Skeletal muscle cell (primary cell): ENCODE measurements at places on chromosomes 2 and 18.

DNA sequence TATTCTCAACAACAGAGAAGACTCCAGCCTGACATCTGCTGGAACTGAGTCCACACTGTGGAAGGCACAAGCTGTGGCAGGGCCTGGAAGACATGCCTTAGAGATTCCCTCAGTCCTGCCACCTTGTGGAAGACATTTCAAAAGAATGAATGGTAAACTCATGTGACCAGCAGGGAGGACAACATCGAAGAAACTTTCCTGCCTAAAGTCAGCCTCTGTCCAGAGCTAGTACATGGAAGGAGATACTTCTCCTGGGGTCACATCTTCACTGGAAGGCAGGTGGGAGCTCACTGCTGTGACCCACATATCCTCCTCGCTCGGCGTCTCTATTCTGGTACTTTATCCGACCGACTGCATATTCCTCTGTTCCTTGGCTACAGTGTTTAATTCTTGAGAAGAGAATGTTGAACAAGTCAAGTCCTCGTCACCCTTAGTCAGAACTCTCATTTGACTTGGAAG, 59.5 kb downstream of the PUM2 start:
- DNase-seq, result peak; percentile 39

DNA sequence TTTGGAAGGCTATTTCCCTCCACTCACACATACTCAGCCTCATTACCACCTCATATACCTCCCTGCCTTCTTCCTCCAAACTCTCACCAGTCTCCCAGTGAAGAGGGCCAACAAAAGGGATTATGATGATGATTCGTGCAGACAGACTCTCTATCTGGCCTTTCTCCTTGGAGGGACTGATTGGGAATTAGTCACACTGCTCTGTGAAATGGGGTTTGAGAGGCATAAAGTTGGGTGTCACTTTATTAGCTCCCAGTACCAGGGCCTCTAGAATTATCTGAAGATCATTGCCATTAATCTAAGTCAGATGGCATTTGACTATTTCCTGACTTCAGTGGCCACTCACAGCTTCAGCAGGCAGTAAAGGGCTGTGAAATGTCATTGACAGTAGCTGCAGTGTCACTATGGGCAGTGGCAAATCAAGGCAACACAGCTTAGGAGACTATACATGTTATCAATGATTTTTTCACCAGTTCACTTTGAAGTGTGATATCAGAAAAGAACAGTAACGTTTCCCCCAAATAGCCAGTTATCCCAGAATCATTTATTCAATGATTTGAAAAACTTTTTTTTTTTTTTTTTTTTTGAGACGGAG, 17.4 kb downstream of the CNRIP1 start:
- DNase-seq, result no peak

GRCh38 chr2:237674731-237675276, 47.4 kb downstream of the LRRFIP1 start:
- DNase-seq, result no peak

DNA sequence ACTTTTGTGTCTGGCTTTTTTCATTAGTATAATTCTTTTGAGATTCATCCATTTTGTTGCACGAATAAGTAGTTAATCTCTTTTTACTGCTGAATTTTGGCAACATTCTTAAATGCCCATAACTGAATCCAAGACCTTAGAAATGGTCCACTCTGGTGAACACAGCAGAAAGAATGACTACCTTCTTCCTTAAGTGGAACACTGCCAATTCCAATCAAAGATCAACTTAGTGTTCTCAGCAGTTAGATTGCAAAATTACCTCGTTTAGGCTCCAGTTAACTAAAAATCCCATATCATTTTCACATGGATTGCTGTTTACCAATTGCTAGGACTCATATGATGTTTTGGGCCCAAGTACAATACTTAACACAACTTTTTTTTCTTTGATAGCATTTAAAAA, 59.9 kb downstream of the MDH1 start:
- no peak for DNase-seq

- DNase-seq, result no peak
Observed at GRCh38 chr2:27624943-27625342, 3.9 kb downstream of the CCDC121 start.
